Right renal cortex interstitium (tissue), 3 donors: ENCODE measurements at places on chromosomes 5 and 9. TPM values are rescaled to one million over a fixed set of nuclear protein-coding genes. Genes with fewer than 3 reads are reported as not detected.

The PLPP6 gene
- polyA plus RNA-seq: 16.9 TPM

The BRIX1 gene
- polyA plus RNA-seq: 65.9 TPM

The WDR31 gene
- 7.9 TPM for polyA plus RNA-seq

The TNFSF8 gene
- 0.24 TPM for polyA plus RNA-seq

The TLX3 gene
- polyA plus RNA-seq: not detected

The WWC1 gene
- 89.7 TPM for polyA plus RNA-seq

The TNIP1 gene
- polyA plus RNA-seq: 63.4 TPM

The PCDHB16 gene
- 7.2 TPM for polyA plus RNA-seq

The TYRP1 gene
- 2.1 TPM for polyA plus RNA-seq

The EPB41L4B gene
- polyA plus RNA-seq: 14.3 TPM

The PDE8B gene
- 7.3 TPM for polyA plus RNA-seq

The FOXD4L3 gene
- not detected for polyA plus RNA-seq

The ARID3C gene
- not detected for polyA plus RNA-seq

The PCDHA5 gene
- 0.12 TPM for polyA plus RNA-seq

The FBXL7 gene
- 24.8 TPM for polyA plus RNA-seq

The MARCOL gene
- polyA plus RNA-seq: not detected

The GHR gene
- 17.9 TPM for polyA plus RNA-seq

The HAUS6 gene
- polyA plus RNA-seq: 18.3 TPM

The FSTL4 gene
- polyA plus RNA-seq: 0.89 TPM

The BTNL3 gene
- polyA plus RNA-seq: 0.13 TPM
